ENCODE measurements at places on chromosomes 2 and 18.
A peak's percentile ranks its signal among the peaks of the same experiment; 100 is the strongest.

DNA sequence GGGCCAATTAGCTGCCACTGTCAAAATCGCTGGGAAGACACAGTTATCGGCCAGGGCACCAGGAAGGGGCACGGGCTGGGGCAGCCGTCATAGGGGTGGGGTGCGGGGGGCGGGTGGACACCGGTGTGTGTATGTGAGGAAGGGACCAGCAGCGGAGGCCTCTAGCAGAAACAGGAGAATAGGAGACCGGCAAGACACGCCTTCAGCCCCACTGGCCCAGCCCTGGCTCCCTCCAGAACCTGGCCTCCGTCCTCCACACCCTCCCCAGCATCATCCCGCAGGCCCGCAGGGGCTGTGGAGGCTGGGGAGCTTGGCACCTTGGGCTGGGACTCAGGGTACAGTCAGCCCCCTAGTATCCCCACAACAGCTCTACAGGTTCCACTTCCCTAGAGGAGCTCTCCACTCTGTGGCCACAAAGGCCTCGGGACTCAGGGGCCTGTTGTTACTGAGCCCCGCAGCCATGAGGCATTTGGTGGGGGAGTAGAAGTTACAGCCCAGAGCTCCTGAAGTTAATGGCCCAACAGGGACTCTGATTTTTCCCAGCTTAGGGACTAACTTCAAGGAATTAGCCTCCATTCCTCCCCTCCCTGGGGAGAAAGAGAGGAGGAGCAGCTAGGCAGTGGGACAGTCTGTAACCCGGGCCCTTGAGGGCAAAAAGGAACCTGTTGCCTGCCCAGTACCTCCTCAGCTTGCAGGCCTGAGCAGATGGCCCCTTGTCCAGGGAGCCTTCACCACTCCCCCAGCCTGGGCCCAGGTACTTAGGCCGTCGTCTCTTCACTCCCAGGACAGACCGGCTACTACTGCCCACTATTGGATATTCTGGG is 19.9 kb downstream of the SH2D6 start:
- DNase-seq = no peak

- DNase-seq = no peak
Measured at GRCh38 chr2:136207030-136207623, 89.2 kb upstream of the CXCR4 start.

DNA sequence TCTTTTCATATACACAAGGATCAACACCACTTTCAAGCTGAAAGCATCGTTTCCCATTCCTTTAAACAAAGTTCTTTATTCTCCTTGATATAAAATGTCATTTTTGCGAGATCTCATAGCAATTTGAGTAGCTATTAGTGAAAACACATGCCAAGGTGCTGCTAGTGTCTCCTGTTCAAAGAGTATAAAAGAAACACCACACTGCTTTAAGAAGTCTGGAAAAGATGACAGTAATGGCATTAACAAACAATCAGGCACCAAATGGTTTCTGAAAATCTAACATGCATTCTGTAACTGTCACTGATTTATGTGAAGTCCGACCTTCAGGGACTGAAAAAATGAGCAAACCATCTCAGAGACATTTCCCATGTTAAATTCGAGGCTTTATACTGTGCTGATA is 2.4 kb downstream of the CCBE1 start:
- no peak for DNase-seq

DNA sequence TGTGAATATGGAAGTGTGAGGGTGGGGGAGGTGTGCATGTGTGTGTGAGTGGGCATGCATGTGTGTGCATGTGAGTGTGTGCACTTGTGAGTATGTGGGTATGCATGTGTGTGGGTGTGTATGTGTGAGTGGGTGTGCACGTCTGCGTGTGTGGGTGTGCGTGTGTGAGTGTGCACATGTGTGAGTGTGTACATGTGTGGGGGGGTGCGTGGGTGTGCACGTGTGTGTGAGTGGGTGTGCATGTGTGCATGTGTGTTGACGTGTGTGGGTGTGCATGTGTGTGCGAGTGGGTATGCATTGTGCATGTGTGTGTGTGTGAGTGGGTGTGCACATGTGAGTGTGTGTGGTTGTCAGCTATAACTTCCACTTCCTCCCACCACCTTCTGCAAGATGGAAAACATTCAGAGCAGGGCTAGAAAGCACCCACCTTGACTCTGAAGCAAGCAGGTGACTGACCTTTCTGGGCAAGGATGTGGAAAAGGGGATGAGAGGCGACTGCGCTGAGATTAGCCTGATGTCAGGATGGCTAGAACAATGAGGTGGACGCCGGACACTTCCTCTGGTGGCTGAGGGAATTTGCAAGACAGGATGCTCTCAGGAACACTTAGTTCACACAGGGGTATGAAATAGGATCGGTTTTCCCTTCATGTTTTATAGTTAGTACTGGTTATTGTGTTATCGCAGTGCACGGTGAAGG is 103.6 kb downstream of the ACKR3 start:
- DNase-seq = no peak

GRCh38 chr2:179239195-179239594 is 25.4 kb downstream of the SESTD1 start:
- DNase-seq = no peak

- no peak for DNase-seq
Measured at GRCh38 chr2:236803621-236804020, 234.0 kb downstream of the ACKR3 start.

DNA sequence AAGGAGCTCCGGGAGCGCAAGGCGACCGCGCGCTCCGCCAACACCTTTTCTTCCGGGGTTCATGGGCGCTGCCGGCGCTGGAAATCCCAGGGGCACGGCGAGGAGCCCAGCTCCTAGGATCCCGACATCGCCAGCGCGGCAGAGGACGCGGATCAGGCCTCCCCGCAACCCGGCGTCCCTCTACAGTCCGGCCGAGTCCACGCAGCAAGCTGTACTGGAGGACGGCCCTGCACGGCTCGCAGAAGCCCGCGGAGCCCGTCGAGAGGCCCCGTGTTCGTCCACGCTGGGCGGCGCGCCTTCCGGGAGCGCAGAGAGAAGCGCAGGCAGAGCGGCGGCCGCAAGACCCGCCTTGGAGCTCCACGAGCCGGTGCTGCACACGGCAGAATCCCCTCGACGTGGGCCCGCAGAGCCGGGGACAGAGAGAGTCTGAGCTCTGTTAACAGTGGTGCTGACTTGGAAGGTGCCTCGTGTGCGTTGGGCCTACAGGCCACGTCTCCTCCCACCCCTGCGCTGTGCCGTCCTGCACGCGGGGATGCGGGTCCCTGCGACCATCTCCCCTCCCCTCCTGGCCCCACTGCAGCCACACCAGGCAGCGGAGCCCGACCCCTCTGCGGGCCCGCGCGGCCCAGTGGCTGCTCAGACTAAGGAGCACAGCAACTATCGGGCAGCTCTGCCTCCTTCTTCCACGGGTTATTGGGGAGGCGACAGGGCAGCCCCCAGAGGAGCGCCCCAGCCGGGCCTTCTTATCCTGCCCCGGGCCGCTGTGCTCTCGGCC is 28.1 kb upstream of the PTPN2 start:
- DNase-seq = no peak

DNA sequence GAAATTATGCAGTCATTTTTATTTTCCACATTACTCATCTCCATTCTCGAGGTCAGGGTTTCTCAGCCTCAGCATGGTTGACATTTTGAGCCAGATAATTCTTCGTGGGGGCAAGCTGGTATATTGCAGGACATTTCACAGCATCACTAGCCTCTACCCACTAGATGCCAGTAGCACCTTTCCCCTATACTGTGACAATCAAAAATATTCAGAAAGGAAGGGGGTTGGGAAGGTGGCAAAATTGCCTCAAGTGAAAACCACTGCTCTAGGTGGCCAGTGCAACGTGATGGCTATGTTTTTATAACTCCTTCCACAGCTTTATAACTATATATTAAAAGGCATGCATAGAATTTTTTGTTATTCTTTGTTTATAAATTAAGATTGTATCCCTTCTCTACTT is 294.5 kb downstream of the CNTNAP5 start:
- no peak for DNase-seq

DNA sequence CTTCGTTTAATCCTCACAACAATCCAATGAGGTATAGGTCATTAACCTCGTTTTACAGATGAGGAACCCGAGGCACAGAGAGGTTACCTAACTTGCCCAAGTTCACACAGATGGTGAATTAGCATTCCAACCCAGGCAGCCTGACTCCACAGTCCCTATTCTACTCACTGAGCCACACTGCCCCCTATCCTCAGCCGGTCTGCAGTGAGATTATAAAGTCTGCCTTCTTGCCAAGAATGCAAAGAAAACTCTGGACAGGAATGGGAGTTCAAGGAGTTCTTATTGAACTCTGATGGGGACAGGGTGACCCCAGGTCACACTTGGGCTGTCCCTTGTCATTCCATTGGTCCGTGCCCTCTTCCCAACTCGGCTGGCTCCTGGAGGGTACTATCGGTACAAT is 118.1 kb upstream of the MSH6 start:
- DNase-seq = no peak

- no peak for DNase-seq
Measured at GRCh38 chr2:18005411-18005810, 126.9 kb downstream of the KCNS3 start.

DNA sequence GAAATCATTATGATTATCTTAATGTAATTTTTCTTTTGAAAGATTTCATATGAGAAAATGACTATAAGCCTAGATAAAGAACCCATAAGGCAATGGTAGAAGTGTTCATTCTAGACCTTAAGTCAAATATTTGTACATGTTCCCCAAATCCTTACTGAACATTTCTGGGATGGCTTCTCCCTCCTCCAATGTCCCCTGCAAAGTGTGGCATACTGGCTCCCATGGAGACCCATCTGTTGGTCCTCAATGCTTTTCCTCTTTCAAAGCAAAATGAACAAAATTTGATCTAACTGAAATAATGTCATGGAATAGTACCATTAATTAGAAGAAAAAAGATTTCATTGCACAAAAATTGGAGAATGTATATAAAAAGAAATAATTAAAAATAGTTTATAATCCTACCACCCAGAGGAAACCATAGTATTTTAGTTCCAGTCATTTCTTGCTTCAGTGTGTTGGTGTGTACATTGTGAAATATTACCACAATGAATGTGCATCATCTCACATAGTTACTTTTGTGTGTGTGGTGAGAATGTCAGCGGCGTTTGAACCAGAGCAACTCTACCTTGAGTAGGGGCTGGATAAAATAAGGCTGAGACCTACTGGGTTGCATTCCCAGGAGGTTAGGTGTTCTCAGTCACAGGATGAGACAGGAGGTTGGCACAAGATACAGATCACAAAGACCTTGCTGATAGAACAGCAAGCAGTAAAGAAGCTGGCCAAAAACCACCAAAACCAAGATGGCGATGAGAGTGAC is 181.3 kb downstream of the UXS1 start:
- no peak for DNase-seq

DNA sequence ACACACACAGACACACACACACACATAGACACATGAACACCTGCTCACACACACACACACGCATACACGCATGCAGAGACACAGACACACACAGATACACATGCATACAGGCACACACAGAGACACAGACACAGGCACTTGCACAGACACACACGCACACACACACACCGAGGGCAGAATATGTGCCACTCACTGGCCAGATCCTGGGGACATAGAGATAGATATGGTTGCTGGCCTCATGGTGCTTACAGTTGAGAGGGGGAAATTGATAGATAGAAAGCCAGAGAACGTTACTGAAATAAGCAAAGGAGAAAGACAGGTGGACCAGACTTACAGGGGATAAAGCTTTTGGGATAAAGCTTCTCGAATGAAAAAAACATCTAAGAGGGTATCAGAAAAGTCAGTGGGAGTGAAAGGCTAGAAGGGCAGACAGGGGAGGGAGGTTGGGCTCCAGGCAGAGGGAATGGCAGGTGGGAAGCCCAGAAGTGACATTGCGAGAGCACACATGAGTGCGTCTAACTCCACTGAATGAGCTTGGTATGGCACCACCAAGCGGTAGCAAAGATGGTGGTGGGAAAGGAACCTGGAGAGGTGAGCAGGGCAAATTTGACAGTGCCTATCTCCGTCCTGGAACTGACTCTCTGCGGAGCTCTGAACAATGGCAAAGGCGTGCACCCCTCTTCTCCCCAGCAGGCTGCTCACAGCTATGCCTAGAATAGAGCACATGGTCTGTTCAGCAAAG is 390.1 kb upstream of the TRIB2 start:
- no peak for DNase-seq

GRCh38 chr18:24799176-24799575 is 338.7 kb downstream of the HRH4 start:
- DNase-seq = no peak

DNA sequence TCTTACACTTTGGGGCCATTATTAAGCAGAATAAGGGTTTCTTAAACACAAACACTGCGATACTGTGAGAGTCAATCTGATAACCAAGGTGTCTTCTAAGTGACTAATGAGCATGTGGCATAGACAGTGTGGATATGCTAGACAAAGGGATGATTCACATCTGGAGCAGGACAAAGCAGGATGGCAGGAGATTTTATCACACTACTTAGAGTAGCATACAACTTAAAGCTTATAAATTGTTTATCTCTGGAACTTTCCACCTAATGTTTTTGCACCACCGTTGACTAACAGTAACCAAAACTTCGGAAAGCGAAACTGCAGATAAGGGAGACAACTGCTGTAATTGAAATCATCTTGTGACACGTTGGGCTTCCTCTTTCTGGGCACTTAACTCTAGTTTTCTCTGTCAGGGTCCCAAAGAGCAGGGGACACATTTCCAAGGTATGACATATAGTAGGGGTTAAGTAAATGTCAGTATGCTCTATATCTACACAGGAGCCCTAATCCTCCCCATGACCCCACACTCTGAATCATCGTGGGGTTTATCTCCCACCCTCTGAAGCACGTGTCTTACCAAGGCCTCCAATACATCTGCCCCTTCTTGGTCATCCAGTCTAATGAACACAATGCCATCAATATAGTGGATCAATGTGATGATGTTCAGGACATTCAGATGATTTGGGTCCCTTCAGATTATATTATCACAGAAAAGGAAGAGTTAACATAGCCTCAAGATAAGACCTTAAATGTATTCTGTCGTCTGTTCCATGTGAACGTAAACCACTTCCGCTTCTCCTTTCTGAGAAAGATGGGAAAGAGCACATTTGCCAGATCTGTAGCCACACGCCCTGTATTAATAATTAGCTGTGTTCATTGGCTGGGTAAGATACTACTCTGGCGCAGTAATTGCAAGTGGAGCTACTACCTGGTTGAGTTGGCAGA is 78.7 kb downstream of the FTCDNL1 start:
- no peak for DNase-seq

GRCh38 chr18:36297417-36298125 is at the start of gene FHOD3:
FHOD3 (plus strand) TSS chr18:36297713; CDS start chr18:36297836, 123 bp downstream.
- DNase-seq = peak; percentile 7

DNA sequence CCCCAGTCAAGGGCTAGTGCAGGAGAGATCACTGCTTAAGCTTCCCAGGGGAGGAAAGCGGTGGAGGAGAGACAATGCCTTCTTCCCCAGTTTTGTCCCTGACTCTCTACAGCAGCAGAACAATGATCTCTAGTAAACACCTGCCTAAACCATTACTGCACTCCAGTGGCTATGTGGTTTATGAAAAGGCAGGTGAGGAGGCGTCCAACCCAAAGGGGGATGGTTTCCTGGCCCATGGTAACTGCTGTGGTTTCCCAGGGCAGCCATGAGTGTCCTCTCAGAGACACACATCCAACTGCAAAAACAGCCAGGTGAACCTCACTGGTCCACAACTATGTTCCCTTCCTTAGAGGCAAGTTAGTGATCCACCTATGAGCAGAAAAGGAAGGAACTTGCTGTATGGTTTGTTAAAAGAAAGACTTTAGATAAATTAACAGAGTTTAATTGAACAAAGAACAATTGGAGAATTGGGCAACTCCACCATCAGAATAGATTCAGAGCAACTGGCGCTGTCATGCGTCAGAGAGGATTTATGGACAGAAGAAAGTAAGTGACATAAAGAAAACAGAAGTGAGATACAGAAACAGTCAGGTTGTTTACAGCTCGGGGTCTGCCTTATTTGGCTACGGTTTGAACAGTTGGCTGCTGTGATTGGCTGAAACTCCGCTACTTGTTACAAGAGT is 4.8 kb upstream of the TTC39C start:
- DNase-seq = no peak

- DNase-seq = no peak
Measured at GRCh38 chr2:167792126-167792525, 455.3 kb downstream of the STK39 start.

Data from activated CD8-positive, alpha-beta memory T cell treated with anti-CD3 and anti-CD28 coated beads for 48 hours (primary cell).